NCI-H187 treated with DMSO at 0.1 percent for 48 hours (cell line): ENCODE measurements at places on chromosomes 13 and 19.

GRCh38 chr19:39246951-39247669, 1.5 kb downstream of the IFNL4 start:
- DNase-seq: no peak

DNA sequence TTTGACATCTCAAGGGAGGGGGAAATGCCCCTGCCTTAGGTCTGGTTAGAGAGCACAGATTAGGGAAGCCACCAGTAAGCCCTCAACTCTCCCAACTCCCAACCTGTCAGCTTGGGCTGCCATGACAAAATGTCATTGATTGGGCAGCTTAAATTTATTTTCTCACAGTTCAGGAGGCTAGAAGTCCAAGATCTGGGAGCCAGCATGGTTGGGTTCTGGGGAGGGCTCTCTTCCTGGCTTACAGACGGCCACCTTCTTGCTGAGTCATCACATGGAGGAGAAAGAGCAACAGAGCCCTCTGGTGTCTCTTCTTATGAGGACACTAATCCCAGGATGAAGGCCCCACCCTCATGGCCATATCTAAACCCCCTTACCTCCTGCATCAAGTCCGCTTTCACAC, 24.2 kb downstream of the C19orf12 start:
- no peak for DNase-seq

DNA sequence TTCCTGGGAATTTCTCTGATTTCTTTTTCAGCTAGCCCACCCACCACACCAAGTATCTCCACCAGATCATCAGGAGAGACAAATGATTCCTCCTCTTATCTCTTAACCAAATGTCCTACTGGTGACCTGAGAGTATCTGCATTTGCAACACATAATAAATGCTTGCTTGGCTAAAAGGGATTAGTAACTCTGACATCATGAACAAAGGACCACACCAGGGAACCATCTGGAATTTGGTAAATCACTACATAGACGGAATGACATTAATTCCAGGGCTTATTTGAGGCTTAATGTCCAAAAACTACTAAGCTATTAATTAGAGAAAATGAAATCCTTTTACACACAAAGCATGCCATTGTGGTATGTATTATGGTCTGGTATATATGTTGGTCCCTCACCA, 139.0 kb downstream of the RAP2A start:
- no peak for DNase-seq

DNA sequence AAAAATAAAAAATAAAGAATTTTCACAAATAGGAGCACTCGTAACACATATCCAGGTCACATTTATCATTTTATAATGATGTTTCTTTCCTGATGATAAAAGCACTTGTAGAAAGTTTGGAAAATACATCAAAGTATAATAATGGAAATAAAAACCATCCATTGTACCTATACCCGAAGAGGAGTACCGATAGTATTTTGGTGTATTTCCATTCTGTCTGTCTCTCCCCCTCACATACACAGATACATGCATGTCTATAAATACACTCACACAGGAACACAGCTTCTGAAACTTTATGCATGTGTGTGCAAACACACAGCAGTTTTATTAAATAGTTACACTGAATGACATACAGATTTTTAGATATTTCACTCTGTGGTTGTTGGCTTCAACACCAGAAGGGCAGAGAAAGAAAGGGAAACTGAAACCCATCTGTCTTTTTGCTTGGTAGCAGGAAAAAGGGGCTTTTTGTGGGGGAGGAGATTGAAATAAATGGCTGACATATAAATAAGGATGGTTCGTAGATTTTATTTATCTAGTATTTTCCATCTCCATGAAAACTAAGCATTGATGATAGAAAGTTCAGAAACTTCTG, 114.8 kb downstream of the LRCH1 start:
- no peak for DNase-seq

- no peak for DNase-seq
Measured at GRCh38 chr13:79830945-79831344, 350.0 kb downstream of the NDFIP2 start.

- no peak for DNase-seq
Measured at GRCh38 chr19:40571005-40571318, 5.7 kb upstream of the SHKBP1 start.
